Kidney tubule cell (primary cell): ENCODE measurements at places on chromosomes 3 and 15.

GRCh38 chr3:58092521-58092920 lies 84.3 kb downstream of the FLNB start:
- DNase-seq, result no peak

- DNase-seq, result no peak
Observed at GRCh38 chr3:110624576-110624975, 447.0 kb upstream of the NECTIN3 start.

DNA sequence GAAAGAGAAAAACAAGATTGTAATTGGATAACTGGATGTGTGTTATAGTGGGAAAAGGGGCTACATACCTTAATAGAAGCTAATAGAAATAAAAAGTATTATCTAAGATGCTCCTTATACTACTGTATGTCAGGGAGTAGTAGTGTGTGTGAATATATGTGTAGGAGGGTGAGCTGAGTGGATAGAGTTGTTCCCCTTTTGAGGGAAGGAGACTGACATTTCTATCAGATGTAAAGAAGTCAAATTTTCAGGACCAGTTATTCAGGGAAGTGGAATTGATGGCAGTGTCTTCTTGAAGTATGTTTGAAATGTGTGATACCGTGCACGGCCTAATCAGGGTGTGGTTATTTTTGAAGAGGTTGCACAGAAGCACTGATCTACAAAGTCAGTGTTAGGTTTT lies 49.1 kb downstream of the PCOLCE2 start:
- no peak for DNase-seq

DNA sequence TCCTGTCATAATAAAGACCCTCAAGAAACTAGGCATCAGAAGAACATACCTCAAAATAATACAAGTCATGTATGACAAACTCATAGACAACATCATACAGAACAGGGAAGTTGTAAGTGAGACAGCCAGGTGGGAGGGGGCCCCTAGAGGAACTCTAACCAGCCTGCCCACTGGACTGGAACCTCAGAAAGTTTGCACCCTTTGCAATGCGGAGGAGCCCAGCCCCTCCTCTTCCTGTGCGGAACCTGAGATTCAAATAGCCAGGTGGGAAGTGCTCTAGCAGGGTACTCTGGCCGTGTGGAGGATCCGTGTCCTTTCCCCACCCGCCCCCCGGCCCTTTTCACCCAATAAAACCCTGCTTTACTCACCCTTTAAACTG lies 387.0 kb upstream of the CBLB start:
- DNase-seq, result no peak

DNA sequence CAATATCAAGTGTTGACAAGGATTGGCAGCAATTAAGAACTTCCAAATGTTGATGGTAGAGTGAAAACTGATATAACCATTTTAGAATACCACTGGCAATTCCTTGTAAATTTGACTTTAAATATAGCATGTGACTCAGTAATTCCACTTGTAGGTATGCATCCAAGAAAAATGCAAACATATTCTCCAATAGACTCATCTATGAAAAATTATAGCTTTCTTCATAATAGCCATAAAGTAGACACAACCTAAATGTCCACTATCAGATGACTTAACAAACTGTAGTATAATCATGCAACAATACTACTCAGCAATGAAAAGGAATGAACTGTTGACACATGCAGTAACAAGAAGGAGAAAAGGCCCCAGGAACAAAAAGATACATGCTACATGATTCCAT lies 988.1 kb downstream of the FHIT start:
- no peak for DNase-seq

GRCh38 chr15:75352186-75353080 lies 5.6 kb downstream of the NEIL1 start:
- DNase-seq, result no peak

DNA sequence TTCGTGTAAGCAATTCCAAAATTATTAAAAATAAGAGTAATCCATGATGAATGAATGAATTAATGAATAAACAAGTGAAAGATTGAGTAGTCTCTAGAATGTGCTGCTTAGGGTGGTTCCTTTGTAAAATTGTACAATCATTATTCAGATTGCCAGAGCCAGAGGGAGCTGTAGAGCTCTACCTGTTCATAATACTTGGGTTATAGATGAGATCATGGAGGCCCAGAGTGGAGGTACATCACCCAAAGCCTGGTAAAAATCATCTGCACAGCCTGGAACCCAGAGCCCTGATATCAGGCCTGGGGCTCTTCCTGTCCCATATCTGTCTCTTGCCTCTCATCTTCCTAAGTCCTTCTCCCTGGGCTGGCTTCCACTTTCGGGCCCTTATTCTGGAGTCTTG lies 297.2 kb downstream of the RPLP1 start:
- no peak for DNase-seq

DNA sequence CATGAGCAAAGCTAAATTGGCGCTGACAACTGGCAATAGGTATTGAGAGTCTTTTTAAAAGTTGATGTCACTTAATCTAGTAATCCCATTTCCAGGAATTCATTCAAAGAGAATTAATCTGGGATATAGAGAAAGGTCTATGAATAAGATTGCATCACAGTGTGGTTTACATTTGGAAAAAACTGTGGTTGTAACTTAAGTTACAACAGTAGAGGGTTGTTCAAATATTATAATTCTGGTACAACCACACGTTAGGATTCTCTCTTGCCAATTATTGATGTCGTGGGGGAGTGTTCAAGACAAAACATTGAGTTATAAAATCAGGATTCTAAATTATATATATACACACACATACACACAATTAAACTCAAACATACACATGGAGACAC lies 79.8 kb downstream of the LIPC start:
- DNase-seq, result no peak

DNA sequence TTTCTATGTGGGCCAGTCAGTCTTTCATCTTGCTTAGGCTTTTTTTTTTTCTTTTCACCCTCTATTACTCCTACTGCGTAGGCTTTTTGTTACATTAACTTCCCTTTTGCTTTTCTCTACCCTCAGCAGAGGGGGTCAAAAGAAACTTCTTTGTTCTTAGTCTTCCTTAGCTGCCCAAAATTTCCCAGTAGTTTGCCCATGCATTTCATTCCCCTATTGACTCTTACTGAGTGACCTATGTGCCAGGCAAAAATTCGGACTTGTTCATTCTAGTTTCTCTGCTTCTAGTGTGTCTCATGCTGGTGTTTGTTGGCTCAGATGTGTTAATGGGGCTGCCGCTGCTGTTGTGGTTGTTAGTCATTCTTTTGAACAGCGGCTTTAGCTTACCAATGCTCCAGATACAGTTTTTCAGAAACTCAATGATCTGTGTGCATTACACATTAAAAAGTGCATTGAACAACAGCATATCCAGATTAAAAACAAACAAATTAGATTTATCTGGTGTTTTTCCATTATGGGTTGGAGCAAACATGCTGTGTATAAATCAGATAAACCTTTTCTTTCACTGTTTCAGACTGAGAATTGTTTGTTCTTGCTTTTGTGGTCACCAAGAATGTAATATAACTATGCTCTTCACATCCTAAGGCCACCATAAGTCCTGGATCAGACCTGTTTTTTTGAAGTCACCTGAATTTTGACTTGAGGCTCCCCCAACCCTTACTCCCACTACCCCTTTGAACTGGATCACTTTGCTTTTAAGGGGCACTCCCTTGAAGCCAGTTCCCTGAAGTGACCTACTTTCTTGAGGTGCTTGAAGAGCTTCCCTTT lies 43.1 kb downstream of the PDE8A start:
- peak; percentile 80 for DNase-seq

DNA sequence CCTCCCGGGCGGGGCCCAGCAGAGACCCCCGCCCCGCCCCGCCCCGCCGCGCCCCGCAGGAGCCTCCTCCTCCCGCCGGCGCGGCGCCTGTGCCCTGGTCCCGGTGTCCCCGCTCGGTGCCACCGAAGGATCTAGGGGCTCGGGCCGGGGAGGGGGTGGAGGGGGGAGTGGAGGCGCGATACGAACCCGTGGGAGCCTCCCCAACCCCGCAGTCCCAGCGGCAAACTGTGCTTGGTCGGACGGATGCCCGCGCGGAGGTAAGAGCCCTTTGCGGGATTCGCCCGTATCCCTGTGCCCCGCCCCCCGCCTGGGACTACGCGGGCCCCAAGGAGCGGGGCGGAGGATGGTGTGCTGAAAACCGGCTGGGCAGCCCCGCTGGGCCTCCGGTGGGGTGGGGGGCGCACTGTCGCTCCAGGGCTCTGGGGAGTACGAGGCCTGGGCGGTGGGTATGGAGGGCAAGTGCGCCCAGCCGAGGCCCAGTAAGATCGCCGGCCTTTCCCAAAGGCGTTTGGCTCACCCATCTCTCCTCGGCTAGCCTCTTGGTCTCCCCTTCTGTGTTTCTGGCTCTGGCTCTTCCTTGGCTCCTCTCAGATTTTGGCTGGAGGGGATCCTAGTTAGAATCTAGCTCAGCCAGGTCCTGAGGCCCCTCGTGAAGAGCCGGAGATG lies 65.6 kb upstream of the POLG start:
- no peak for DNase-seq

DNA sequence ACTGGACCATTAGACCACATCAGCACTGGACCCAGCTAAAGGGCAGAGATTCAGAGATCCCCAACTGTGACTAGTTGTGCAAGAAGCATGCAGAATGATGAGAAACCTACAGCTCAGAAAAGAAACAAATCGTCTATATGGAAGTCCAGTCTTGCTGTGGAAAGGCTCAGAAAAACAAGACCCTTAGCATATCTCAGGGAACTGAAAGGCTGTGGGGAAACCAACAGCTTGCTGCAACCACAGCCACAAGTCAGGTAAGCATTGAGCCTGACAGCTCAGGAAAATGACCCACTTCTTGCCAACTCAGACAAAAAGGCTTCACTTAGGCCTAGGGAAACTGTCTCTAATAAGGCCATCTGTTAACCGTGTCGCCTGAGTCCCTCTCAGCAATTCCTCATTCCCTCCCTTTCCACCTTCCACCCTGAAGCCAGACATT lies 145.6 kb downstream of the LSAMP start:
- peak; percentile 13 for DNase-seq

DNA sequence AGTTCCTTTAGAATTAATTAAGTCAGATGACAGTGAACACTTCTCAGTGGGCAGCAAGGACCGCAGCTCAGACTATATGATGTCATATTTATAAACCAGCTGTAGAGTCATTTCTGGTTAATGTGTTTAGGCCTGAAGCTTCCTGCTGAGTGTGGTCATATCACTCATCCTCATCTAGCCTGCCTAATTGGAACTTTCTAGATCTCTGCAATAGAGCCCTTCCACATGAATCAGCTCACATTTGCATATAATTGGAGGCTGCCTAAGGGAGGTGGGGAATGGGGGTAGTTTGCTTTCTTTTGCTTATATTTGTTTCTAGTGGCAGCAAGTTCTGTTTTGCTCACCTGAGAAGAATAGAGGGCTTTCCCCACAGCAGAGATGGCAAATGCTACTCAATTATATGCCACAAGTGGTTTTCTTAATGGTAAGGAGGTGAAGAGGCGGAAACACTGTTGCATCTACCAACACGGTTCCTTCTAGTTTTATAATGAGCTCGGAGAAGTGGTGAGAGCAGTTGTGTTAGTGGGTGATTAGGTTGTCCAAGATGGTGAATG lies 148.1 kb downstream of the KLHL25 start:
- peak; percentile 89 for DNase-seq

- DNase-seq, result peak; percentile 69
Observed at GRCh38 chr3:101963902-101964362, 114.6 kb downstream of the NFKBIZ start.

DNA sequence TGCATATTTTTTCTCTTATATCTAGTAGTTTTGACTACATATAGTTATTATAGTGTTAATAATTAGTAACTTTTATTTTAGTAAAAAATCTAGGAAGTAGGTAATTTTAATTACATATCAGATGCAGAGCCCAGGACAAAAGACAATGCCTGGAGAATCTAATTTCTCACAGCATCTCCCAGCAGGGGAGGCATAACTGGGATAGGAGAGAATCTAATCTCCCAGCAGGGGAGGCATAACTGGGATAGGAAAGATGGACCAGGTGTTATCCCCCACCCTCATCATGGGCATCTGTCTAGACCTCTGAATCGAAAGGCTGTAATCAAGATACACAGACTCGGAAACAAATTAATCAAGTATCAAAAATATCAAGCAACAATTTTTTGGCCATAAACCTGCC lies 58.2 kb downstream of the OSTN start:
- DNase-seq, result no peak

DNA sequence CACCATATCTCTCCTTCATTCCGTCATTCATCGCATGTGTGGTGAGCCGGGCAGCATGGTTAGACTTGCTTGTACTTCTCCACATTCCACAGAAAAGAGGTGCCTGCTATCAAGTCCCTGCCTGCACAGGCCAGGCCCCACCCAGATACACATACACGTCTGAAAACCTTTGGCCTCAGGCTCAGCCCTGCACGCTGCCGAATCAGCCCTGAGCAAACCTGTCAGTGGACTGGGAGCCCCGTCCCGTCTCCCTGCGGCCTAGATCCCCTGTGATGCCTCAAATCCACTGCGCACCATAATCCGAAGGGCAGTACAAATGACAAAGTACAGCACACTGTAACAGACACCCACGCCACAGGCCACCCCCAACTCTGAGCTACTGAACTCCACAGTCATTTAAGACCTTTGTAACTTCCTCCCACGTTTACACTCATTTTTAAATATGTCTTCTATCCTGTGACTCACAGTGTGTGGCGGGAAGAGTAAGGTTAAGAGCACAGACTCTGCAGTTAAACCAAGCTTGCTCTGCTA lies 67.1 kb downstream of the MB21D2 start:
- DNase-seq, result peak; percentile 87

- no peak for DNase-seq
Observed at GRCh38 chr3:8899876-8900460, 63.3 kb downstream of the RAD18 start.

GRCh38 chr3:108089579-108089978 lies 1.3 kb downstream of the CD47 start:
- DNase-seq, result peak; percentile 6

GRCh38 chr3:64265646-64266045 lies 40.4 kb upstream of the PRICKLE2 start:
- DNase-seq, result no peak

- DNase-seq, result no peak
Observed at GRCh38 chr15:64754663-64755426, 20.5 kb downstream of the RBPMS2 start.

DNA sequence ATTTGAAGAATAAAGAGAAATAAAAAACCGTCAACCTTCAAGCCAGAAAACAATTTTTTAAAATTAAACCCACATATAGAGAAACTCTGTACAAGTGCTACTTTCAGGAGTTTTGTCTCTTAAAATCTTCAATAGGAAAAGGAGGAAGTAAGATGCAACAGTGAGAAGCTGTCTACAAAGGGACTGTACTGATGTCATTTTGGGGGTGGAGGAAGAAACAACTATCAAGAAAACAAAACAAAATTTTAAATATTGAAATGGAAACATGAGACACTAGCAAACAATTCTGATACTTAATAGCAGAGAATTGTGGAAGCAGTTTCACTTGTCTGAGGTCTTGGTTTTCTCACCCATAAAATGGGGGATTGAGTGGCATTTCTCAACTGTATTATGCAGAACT lies 84.4 kb downstream of the SLMAP start:
- no peak for DNase-seq
